NCI-H187 (cell line): ENCODE measurements at places on chromosomes 12 and 14.

GRCh38 chr14:57352396-57353170 is 37.8 kb upstream of the NAA30 start:
- DNase-seq: no peak

- DNase-seq: no peak
Measured at GRCh38 chr12:103975368-103975767, 9.7 kb downstream of the TDG start.

GRCh38 chr14:70735043-70735442 is 74.3 kb downstream of the MAP3K9 start:
- DNase-seq: peak; percentile 32

GRCh38 chr12:93950311-93950710 is 198.1 kb upstream of the PLXNC1 start:
- DNase-seq: no peak
